CD8-positive, alpha-beta memory T cell (primary cell): ENCODE measurements at places on chromosomes 3 and 15.

- H3K4me1 ChIP-seq = peaks cover 27% of the 10 kb centered on the region
- no peaks in the 10 kb centered on the region for H3K36me3 ChIP-seq
- H3K4me3 ChIP-seq = no peak overlapping the region
- H3K27ac ChIP-seq = no peak overlapping the region
- no peaks in the 10 kb centered on the region for H3K27me3 ChIP-seq
These were observed 54.7 kb upstream of the CA12 start for GRCh38 chr15:63436341-63436740.

DNA sequence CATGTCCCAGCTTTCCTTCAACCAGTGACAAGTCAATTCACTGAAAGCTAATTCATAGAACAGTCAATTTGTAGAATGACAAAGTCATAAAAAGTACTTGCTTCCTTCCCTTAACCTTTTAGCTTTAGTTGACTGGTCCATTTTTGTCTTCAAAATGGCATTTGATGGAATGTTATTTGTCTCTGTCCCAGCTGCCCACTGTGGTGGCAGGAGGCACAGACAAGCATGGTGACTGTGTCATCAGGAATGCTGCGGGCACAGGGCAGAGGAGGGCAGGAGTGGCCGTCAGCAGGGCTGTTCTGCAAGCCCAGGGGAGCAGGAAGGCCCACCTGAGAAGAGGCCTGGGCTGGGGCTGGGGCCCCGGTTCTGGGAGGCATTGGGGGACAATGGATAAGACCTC lies 10.0 kb downstream of the IQSEC1 start:
- no peaks in the 10 kb centered on the region for H3K4me1 ChIP-seq
- H3K27me3 ChIP-seq = no peaks in the 10 kb centered on the region
- H3K27ac ChIP-seq = no peak overlapping the region
- no peak overlapping the region for H3K4me3 ChIP-seq
- H3K36me3 ChIP-seq = no peaks in the 10 kb centered on the region

- no peaks in the 10 kb centered on the region for H3K36me3 ChIP-seq
- H3K4me1 ChIP-seq = no peaks in the 10 kb centered on the region
- no peak for DNase-seq
- no peaks in the 10 kb centered on the region for H3K27me3 ChIP-seq
These were observed 127.2 kb upstream of the IL12A start for GRCh38 chr3:159861369-159861987.

DNA sequence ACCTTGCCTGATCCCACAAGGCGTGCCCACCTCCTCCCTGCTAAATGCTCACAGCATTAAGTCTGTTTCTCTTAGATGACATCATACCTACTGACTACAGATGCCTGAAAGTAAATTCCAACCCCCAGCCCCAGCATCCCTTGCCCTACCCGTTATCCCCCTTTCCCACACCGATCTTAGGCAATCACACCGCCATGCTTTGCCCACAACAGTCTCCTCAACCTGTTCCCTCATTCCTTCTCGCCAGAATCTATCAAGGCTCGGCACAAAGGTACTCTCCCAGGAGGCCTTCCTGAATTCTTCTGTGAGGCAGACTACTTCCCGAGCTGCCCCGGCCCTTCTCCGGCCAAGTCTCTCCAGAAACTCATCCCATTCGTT lies 789 bp upstream of the SEC61A1 start:
- H3K27ac ChIP-seq = peak overlapping the region; percentile 57
- no peaks in the 10 kb centered on the region for H3K27me3 ChIP-seq
- peaks cover 38% of the 10 kb centered on the region for H3K4me1 ChIP-seq
- peak overlapping the region; percentile 81 for H3K4me3 ChIP-seq

- no peak for DNase-seq
- no peaks in the 10 kb centered on the region for H3K27me3 ChIP-seq
- no peak overlapping the region for H3K27ac ChIP-seq
- H3K4me1 ChIP-seq = no peaks in the 10 kb centered on the region
- no peaks in the 10 kb centered on the region for H3K36me3 ChIP-seq
These were observed 143.2 kb upstream of the LIPC start for GRCh38 chr15:58288592-58288991.

DNA sequence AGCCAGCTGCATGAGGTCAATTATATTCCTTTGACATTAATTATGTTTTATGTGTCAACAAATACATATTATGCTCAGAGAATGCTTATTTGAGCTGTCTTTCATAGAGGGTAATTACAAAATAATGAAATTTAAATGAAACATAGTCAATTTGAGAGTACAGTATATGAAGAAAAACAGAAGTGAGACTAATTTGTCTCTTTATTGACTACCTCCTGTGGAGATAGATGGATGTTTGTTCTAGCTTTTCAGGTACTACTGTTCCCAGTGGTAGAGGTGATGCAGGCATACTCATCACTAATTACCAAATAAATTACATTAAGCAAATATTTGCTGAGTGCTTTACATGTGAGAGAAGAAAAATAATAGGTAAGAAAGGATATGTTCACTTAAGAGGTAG lies 1129.6 kb downstream of the OTOL1 start:
- no peak overlapping the region for H3K27ac ChIP-seq
- H3K4me3 ChIP-seq = no peak overlapping the region
- DNase-seq = no peak
- H3K36me3 ChIP-seq = no peaks in the 10 kb centered on the region
- H3K27me3 ChIP-seq = no peaks in the 10 kb centered on the region
- H3K4me1 ChIP-seq = no peaks in the 10 kb centered on the region

- H3K27me3 ChIP-seq = no peaks in the 10 kb centered on the region
- H3K36me3 ChIP-seq = peaks cover 16% of the 10 kb centered on the region
- no peaks in the 10 kb centered on the region for H3K4me1 ChIP-seq
- H3K4me3 ChIP-seq = no peak overlapping the region
These were observed 42.1 kb downstream of the VGLL4 start for GRCh38 chr3:11601446-11602238.

DNA sequence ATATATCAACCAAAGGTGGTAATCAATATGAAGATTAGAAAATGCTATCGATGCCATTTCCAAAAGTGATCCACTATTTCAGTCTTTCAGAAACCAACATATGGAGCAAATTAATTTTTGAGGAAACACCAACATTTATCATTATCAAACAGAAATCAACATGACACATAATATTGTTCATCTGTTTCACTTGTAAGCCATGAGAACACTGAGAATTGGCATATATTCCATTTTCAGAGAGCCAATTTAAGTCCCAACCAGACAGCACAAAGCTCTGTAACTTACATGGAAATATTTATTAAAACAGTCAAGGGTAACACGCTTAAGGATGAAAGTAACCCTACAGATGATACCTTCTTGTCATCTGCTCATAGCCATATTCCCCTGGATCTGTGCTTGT lies 37.6 kb upstream of the STRIT1 start:
- no peaks in the 10 kb centered on the region for H3K4me1 ChIP-seq
- no peak overlapping the region for H3K27ac ChIP-seq
- H3K4me3 ChIP-seq = no peak overlapping the region

DNA sequence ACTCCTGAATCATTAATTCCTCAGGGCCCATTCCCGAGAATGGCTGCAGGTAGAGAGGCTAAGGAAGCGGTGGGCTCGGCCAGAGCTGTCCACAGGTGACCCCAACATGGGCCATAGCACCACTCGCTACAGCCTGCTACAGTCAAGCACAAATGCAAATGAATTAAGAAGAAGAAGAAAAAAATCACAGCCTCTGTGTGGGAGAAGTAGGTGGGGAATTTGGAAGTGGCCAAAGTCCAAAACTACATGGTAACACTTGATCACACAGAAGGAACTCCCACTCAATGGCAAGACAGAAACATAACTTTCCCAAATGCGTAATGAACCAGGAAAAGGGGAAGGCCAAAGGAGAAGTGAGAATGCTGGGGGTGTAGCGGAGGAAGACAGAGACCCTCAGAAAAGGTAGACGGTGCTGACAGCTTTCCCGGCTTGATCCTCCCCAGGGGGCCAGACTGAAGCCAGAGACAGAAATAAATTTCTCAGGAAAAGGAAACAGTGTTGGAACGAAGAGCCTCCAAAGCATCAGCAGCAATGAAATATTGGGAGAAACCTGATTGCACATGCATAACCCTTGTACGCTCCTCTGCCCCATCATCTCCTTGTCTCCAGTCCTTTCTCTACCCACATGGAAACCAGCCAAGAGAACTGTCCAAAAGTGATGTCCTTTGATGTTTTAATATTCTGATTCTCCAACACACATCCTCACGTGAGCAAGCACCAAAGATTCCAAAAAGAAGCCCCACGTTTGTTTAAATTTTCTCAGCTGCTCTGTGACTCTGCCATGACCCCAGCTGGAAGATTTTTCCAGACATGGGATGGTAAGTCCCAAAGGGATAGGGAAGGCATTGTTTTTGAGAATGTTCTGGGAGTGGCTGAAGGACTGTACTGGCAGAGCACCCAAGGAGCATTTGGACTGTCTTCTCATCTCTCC lies 107.6 kb downstream of the OXNAD1 start:
- peaks cover 53% of the 10 kb centered on the region for H3K4me1 ChIP-seq
- no peak overlapping the region for H3K27ac ChIP-seq
- H3K36me3 ChIP-seq = peaks cover 16% of the 10 kb centered on the region
- no peaks in the 10 kb centered on the region for H3K27me3 ChIP-seq
- DNase-seq = no peak

DNA sequence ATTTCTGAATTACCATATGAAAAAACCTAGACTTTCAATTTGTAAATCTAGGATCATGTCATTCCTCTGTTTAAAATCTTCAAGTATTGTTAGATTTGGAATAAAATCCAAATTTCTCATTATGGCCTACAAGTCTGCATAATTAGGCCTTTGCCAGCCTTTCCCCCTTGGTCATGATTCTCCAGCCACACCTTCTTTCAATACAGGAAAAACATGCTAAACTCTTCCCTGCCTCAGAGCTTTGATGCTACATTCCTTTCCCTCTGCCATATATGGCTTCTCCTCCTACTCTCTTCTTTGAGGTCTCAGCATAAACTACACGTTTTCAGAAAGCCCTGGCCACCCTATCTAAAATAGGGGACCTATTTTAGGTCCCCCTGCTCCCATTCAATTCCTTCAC lies 48.5 kb downstream of the TM6SF1 start:
- H3K4me3 ChIP-seq = no peak overlapping the region
- H3K27ac ChIP-seq = no peak overlapping the region
- no peaks in the 10 kb centered on the region for H3K27me3 ChIP-seq
- H3K4me1 ChIP-seq = no peaks in the 10 kb centered on the region

DNA sequence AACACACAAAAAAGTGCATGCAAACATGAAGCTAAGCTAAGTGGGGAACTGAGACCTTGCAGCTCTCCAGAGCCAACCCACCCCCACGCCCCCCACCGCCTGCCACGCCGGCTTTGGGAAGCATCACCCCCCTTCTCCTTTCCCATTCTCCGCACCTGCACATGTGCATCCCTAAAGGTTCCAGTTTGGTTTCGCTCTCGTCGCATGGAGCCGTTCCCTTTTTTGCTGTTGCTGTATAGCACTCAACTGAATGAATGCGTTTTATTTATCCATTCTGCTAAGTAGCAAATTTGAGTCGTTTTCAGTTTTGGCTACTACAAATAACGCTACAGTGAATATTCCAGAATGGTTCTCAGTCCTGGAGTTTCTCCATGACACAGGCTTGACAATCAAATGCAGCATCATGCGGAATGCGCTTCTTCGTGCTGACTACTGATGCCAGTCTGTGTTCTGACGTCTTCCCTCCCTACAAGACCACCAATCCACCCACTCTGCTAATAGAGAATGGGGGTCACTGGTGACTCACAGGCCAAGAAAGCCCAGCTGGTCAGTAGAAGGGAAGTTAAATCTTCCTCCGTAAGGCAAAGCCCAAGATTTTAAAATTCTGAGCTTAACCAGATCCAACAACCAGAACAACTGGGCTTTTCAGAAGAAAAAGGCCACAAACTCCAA lies 115.3 kb downstream of the XXYLT1 start:
- no peak overlapping the region for H3K27ac ChIP-seq
- no peak overlapping the region for H3K4me3 ChIP-seq
- H3K4me1 ChIP-seq = peaks cover 3% of the 10 kb centered on the region
- DNase-seq = no peak
- H3K36me3 ChIP-seq = no peaks in the 10 kb centered on the region
- no peaks in the 10 kb centered on the region for H3K27me3 ChIP-seq

GRCh38 chr3:150627557-150627956 lies 24.4 kb downstream of the SELENOT start:
- no peak overlapping the region for H3K27ac ChIP-seq
- H3K4me3 ChIP-seq = no peak overlapping the region
- no peaks in the 10 kb centered on the region for H3K4me1 ChIP-seq
- H3K27me3 ChIP-seq = no peaks in the 10 kb centered on the region
- H3K36me3 ChIP-seq = peaks cover 15% of the 10 kb centered on the region

GRCh38 chr3:3893590-3893989 lies 94.4 kb downstream of the LRRN1 start:
- H3K36me3 ChIP-seq = no peaks in the 10 kb centered on the region
- H3K4me3 ChIP-seq = no peak overlapping the region
- no peaks in the 10 kb centered on the region for H3K4me1 ChIP-seq
- H3K27ac ChIP-seq = no peak overlapping the region
- no peaks in the 10 kb centered on the region for H3K27me3 ChIP-seq

GRCh38 chr15:77481670-77482069 lies 61.0 kb downstream of the HMG20A start:
- no peak for DNase-seq
- H3K27me3 ChIP-seq = no peaks in the 10 kb centered on the region
- no peak overlapping the region for H3K27ac ChIP-seq
- H3K4me1 ChIP-seq = no peaks in the 10 kb centered on the region

DNA sequence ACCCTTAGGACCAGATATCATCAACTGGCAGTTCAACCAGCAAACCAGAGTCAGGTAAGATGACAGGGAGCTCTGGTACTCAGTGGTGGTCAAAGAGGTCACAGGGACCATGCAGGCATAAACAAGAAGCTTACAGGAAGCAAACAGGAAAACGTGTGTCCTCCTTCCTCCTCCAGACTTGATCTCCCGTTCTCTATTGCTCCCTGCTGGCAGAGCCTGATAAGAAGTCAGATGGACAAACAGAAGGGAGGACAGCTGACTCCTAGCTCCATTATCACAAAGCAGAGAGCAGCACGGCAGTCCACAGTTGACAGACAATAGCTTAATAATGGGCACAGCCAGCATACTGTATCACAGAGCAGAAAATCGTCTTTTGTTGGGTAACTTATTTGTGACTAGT lies 156.5 kb upstream of the SLC2A2 start:
- H3K36me3 ChIP-seq = no peaks in the 10 kb centered on the region
- no peak for DNase-seq
- H3K4me1 ChIP-seq = no peaks in the 10 kb centered on the region
- no peaks in the 10 kb centered on the region for H3K27me3 ChIP-seq
- no peak overlapping the region for H3K4me3 ChIP-seq
- peak overlapping the region; percentile 14 for H3K27ac ChIP-seq

DNA sequence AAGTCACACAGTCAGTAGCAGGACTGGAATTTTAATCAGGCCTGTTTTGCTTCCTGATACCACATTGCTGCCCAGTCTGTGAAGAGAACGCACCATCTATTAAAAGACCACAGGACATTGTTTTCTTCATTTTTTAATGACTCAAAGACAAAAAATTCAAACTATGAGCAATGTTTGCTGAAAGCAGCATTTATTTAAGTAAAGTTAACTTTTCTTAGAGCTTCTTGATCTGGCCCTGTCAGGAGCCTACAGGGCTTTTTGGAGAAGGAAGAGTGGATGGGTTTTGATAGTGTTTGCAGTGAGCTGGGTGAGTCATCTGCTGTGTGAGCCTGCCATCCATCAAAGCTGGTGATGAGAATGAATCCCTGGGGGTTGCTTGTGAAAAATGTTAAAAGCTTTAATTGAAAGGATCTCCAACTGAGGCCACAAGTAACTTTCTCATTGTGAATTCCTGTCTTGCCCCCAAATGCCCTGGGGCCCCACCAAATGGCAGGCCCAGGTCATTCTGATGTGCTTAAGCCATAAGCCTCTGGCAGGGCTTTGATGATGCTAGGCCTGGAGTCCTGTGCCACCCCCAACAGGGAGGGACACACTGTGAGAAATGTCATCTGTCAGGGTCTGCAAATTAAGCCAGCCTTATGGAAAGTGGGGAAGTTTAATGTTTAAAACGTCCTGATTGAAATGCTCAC lies 136.2 kb upstream of the PFN2 start:
- H3K4me3 ChIP-seq = no peak overlapping the region
- H3K4me1 ChIP-seq = no peaks in the 10 kb centered on the region
- no peaks in the 10 kb centered on the region for H3K27me3 ChIP-seq
- H3K36me3 ChIP-seq = no peaks in the 10 kb centered on the region
- H3K27ac ChIP-seq = no peak overlapping the region
- no peak for DNase-seq
